ENCODE measurements at places on chromosomes 2 and 18.
A peak's percentile ranks its signal among the peaks of the same experiment; 100 is the strongest.

GRCh38 chr2:854460-854859 lies 96.2 kb upstream of the SNTG2 start:
- DNase-seq, result no peak

DNA sequence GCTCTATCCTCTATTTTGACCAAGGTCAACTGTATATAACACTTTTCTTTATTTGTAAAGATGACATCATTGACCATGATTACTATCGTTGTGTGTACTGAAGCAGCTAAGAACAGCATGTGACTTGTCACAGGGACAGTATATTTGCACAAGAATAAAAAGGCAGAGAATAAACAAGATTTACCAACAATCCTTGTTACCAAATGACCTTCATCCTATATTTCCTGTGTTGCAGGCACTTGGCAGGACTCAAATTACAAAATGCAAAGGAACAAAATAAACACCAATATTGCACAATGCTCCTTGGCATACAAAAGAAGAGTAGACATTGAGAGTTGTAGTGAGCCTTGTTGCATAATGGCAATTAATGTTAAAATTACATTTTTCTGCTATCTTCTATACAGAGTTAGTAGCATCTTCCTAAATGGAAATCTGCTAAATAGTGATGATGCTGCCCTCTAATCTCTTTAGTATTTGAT lies 61.8 kb downstream of the RFTN2 start:
- DNase-seq, result no peak

DNA sequence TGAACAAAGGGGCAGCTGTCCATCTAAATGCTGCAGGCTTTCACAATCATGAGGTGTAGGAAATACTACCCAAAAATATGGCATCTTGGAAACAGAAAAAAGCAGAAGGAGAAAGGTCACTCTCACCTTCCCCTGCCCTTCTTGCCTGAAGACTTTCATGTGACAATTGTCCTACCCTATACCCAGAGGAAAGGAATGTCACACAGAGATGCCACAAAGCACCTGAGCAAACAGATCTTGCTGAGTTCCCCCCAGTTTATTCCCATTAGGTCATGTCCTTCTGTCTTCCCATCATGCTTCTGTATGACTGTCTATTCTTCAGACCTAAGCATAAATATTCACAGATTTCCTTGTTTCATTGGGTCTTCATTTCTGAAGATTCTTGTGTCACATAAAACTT lies 116.6 kb upstream of the MSH6 start:
- DNase-seq, result no peak

DNA sequence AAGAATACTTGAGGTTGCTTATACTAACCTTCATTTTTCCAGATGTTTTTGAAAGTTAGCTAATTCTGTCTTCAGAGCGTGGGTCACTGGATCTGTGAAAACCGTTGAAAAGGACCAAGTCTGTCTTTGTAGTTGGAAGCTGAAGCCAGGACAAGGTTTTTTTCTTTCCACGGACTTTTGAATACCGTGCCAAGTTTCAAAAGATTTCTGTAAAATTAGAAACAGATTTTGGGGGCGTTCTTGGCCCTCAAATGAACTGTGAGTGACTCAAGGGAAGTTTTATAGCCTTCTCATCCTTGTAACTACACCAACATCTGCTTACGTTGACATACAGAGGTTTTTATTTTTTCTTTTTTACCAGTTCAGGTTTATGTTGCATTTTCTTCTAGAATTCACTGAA lies at the start of gene FAP:
TSS of gene FAP (minus strand) at position 152 of the 400 bp plus-strand sequence. CDS start at position 34, 118 bp downstream.
- peak; percentile 83 for DNase-seq

- DNase-seq, result no peak
Measured at GRCh38 chr2:42338567-42339190, 22.3 kb downstream of the COX7A2L start.

- no peak for DNase-seq
Measured at GRCh38 chr18:25516747-25517498, 165.0 kb upstream of the ZNF521 start.

DNA sequence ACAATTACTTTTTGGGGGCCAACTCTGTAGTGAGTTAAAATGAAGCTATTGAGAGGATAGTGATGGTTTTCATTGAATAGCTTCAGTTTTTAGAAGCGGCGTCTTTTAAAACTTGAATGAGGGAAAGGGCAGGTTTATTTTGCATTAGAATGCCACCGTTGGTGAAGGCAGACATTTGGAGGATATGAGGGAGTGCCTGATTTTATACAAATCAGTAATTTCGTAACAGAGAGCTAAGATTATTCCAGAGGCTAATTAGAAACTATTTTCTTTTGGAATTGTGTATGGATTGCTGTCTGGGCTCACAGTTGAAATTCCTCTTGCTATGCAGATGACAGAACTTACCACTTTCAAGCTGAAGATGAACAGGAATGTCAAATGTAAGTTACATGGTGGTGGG lies 67.6 kb downstream of the ITGB1BP1 start:
- DNase-seq, result no peak

DNA sequence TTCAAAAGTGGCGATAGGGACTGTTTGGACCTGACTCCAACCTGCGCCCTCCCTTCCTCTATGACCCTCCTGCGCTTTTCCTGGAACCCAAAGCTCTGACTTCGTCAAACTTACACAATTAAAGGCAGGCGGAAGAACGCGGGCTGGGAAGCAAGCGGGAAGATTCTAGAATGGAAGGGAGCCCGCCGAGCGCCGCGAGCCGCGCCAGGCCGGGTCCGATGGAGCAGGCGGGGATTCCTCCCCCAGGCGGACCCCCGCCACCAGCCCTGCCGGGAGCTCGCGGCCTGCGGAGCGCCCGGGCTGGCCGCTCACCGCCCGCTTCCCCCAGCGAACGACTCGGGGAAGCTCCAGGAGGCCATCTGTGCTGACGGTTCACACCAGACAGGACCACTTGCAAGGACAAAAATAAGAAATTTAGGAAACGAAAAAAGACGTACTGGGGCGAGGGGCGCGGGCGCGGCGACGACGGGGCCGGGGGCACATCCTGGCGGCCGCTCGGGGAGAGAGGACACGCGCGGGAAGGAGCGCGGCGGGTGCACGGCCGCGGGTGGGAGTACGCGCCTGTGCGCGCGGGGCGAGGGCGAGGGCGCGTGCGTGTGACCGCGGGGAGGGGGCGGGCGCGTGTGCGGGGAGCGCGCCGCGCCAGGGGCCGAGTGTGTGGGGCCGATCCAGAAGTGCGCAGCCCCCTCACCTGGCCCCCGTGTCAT lies 1.1 kb upstream of the SALL3 start:
- no peak for DNase-seq

DNA sequence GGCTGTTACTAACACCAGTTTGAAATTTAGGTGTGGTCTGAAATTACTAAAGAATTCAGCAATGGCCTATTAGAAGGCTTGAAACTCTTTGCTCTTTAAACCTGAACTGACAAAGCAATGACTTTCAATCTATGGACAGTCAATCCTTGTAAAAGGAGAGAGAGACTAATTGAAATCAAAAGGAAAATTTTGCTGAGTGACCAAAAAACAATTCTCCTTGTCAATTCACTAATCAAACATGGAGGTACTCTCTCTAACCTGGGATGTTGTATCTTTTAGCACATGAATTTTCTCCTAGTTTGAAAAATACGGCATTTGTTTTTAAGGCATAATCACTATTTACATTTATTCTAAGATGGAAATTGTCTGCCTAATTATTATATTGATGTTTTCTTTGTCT lies 49.6 kb upstream of the ATIC start:
- no peak for DNase-seq

DNA sequence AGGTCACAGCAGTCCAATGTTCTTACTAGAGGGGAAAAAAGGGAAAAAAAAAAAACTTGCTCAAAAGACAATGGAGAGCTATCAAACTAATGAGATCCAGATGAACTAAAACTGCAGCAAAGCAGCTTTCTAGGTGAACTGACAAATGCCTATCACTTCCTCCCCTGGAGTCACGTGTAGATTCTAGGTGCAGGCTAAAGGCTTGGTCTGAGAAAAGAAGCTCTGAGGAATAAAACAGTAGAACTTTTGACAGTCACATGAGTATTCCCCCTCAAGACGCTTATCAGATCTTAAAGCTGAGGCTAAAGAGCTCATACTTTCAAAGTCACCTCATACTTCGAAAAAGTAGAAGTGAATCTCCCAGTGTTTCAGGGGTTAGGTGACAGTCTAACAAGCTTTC lies 42.3 kb downstream of the SMAD2 start:
- no peak for DNase-seq

DNA sequence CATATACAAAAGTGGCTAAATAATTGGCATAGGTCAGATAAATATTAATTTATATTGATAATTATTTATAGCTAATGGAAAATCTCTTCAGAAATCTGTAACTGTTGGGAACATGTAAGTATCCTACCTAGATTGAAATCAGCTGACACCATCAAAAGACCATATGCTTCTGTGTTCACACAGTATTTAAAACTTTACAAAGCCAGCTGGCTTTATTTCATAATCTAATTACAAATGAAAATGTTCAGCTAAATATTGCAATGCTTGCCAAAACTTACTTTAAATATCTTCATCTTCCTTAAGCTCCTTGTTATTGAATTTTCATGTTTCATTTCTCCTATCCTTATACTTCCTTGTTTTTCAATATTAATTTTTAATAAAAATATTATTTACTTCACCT lies 190.9 kb upstream of the DOK6 start:
- no peak for DNase-seq

DNA sequence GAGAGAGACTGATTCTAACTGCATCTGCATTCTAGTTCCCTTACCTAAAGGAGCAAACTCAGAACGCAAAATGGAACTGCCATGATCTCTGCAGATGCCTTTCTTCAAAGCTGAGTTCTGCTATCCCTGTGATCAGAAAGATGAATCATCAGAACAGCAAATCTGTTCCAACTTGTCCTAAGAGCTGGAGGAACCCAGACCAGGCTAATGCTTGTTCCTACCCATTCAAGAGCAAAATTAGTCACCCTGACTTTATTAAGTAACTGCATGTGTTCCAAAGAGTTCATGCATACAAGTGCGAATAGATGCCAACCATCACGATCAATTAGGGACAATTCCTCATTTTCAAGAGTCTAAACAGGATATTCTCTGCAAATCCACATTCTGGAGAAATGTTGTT lies 46.5 kb downstream of the MBP start:
- no peak for DNase-seq

DNA sequence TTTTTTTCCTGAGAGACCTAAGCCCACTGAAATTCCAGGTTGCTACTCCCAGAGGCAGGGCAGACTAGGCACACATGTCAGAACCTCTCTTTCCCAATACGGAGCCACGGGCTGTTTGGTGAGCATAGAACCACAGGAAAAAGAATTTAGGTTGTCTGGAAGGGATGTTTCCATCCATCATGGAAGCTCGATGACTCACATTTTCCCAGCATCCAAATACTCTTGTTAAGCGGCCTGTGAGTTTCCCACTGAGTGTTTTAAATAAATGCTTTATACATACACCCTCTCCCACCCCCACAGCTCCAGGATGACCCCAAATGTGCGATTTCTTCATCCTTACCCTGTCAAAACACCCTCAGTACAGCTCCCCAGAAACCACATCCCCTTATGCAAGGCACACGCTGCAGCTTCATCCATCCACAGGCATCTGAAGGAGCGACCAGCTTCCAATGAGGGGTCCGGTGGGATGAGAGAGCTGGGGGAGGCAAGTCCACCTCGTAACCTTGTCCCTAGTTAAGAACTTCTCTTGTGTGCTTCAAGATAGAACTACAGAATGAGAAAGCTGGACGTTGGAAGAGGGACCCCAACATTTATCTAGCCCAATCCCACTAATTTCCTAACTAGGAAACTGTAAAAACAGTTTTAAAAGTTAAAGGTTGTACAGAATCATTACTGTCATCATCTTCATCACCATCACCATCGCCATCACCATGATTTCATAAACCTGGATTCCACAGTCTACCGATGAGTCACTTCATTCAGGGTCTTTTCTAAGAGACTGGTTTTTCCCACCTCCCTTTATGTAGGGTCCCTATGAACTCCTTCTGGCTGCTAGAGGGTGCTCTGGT lies 63.5 kb upstream of the FZD7 start:
- DNase-seq, result no peak

DNA sequence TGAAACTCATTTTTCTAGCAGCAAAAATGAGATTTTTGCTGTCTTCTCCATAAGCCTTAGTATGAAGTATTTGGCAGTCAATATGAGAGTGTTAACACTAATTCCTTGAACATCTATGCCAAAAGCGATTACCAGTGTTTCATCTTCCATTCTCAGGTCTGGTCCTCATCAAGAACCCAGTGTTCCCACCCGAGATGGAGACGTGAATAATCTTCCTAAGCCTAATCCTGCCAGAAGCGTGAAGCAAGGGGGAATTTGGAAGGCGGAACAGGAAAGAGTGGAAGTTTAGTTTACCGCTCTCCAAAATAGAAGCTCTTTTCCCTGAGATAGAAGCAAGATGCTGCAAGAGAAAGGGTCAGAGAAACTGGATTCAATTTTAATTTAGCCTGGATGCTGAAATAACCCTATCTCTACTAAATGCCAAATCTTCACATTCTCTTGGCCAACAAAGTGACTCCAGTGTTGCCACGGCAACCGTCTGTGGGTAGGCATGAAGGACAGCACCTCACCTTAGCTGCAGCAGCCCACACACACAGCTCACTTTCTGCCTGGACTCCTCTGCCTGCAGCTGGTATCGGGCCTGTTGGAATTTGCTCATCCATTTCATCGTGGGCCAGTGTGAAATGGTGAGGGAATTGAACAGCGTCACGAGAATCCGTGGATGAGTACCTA lies 711.1 kb downstream of the CBLN2 start:
- DNase-seq, result no peak

GRCh38 chr2:219530048-219530963 lies 13.3 kb downstream of the CHPF start:
- DNase-seq, result peak; percentile 60

DNA sequence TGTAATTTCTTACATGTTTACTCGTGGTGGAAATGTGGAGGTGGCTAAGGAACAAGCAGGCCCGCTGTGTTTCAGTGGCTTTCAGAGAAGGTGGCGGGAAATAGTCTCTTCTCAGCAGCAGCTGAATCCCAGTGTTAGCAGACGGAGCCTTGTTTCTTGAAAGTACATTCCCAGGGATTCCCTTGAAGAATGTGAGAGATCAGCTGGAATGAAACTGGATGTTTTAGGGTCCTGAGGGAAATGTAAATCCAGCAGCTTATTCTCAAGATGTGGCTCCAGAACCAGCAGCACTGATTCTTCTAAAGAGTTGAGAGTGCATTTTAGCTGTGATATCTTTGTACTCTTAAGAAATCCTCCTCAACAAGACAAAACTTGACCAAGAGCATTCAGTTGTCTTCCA lies 59.1 kb downstream of the CDC42EP3 start:
- no peak for DNase-seq

GRCh38 chr2:191995285-191995684 lies 148.4 kb upstream of the CAVIN2 start:
- peak; percentile 19 for DNase-seq

GRCh38 chr2:119106301-119106897 lies 52.2 kb downstream of the C1QL2 start:
- no peak for DNase-seq

GRCh38 chr2:118732432-118732831 lies 115.0 kb downstream of the EN1 start:
- DNase-seq, result no peak

- DNase-seq, result no peak
Measured at GRCh38 chr2:46041434-46041833, 255.8 kb upstream of the EPAS1 start.

- DNase-seq, result no peak
Measured at GRCh38 chr2:3594493-3595281, at the start of gene COLEC11. Gene COLEC11, plus strand, starts transcription at chr2:3595112. Its CDS starts 9,229 bp downstream, at chr2:3604341.

- peak; percentile 69 for DNase-seq
Measured at GRCh38 chr2:113760400-113760799, 4.0 kb upstream of the SLC35F5 start.

All from HS-5 (cell line).